Liver (tissue), 10 donors: ENCODE measurements at places on chromosomes 6 and 20.
A peak's percentile ranks its signal among the peaks of the same experiment; 100 is the strongest.

DNA sequence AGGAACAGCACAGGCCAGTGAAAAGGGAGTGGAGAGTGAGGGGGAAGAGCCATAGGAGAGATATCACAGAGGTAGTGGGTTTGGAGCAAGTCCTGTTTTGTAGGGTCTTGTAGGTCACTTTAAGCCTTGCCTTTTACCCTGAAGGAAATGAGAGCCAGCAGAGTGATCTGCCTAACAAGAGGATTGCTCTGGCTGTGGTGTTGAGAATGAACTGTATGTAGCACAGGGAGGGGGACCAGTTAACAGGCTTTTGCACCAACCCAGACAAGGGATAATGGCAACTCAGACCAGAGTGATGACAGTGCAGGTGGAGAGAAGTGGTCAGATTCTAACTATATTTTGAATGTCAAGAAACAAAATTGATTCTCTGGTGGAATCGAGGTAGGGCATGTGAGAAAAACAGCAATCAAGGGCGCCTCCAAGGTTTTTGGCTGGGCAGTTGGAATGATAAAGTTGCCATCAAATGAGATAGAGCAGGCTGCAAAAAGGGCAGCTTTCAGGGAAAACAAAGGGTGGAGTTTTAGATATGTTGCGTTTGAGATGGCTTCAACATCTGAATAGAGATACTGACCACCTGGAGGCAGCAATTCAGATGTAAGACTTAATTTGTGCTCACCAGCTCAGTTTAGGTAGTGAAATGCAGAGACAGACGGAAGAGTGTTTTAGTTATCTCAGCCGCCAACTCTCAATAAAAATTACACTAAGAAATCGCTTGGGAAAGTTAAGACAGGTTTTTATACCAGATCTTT lies 134.4 kb upstream of the BTBD3 start:
- H3K27me3 ChIP-seq: peaks cover 4% of the 10 kb centered on the region
- no peak overlapping the region for H3K27ac ChIP-seq
- no peaks in the 10 kb centered on the region for H3K36me3 ChIP-seq
- H3K4me3 ChIP-seq: no peak overlapping the region

DNA sequence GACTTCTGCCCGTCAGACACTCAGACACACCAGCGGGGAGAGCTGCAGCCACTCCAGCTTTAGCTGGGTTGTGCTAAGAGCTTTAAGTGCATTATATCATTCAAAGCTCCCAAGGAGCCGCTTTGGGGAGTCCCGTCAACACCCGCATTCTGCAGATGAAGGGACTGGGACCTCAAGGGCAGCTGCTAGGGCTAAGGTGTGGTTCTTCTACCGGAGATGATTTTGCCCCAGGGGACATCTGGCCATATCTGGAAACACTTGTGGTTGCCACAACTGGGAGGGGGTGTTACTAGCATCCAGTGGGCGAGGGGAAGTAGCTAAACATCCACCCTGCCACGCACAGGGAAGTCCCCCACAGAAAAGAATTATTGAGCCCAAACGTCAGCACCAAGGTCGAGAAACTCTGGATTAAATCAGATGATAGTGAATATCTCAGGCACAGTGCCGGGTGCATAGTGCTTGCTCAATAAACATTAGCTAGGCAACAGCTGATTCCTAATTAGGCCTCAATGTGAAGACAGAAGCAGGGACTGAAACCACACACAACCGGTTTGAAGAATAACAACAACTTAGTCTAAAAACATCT lies 29.6 kb downstream of the PMEPA1 start:
- no peak for DNase-seq
- no peaks in the 10 kb centered on the region for H3K36me3 ChIP-seq
- H3K27me3 ChIP-seq: no peaks in the 10 kb centered on the region
- H3K4me3 ChIP-seq: no peak overlapping the region

DNA sequence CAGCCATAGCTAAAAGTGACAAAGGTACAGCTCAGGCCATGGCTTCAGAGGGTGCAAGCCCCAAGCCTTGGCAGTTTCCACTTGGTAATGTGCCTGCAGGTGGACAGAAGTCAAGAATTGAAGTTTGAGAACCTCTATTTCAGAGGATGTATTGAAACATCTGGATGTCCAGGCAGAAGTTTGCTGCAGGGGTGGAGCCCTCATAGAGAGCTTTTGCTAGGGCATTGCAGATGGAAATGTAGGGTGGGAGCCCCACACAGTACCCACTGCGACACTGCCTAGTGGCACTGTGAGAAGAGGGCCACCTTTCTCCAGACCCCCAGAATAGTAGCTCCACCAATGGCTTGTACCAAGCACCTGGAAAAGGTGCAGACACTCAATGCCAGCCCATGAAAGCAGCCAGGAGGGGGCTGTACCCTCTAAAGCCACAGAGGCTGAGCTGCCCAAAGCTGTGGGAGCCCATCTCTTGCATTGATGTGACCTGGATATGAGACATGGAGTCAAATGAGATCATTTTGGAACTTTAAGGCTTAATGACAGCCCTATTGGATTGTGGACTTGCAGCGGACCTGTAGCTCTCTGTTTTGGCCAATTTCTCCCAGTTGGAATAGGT lies 1299.4 kb upstream of the MAP3K7 start:
- no peak overlapping the region for H3K27ac ChIP-seq
- DNase-seq: no peak
- no peaks in the 10 kb centered on the region for H3K27me3 ChIP-seq
- H3K4me1 ChIP-seq: no peaks in the 10 kb centered on the region

- H3K36me3 ChIP-seq: no peaks in the 10 kb centered on the region
- DNase-seq: no peak
- H3K27ac ChIP-seq: no peak overlapping the region
- H3K4me3 ChIP-seq: no peak overlapping the region
- H3K4me1 ChIP-seq: no peaks in the 10 kb centered on the region
- H3K27me3 ChIP-seq: no peaks in the 10 kb centered on the region
Observed at GRCh38 chr20:34150306-34151000, 38.4 kb upstream of the EIF2S2 start.

DNA sequence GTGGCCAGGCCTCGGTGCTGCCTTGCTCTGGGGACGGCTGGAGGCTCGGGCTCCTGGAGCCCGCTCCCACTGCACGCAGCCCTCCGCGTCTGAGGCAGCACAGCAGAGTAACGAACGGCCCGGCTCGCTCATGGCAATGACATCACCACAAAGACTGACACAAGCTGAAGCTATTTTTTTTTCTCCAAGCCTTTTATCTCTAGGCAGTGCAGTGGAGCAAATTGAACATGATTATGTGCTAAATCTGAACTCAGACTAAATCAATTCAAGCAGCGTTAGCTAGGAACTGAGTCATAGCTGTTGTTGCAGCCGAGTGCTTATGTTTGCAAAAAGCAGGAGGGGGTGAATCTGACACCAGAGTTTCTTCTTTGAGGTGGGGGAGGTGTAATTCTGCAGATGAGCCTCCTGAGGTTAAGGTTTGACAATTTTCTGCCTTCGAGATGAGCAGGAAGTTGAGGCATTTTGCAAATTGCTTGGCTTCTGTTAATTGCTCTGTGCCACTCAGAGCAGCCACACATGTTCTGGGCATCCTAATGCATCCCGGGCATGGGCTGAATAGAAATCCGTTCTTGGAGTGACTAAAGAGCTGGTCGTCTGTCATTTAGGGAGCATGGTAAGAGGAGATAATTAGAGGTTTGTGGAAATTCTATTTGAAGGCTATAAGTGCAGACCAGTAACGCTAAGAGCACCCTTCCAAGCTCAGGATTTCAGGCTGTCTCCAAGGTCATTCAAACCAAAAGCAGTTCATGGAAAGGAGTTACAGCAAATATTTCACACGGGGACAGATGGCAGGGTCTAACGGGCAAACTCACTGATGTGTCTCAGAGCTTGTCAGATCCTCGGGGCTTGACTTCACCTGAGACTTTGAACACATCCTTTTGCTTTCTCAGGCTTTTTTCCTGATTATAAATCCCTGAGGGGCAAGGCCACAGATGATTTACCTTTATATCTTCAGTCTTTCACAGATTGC lies 155.1 kb upstream of the ENPP5 start:
- H3K27ac ChIP-seq: no peak overlapping the region
- H3K4me3 ChIP-seq: no peak overlapping the region
- H3K27me3 ChIP-seq: no peaks in the 10 kb centered on the region
- H3K36me3 ChIP-seq: no peaks in the 10 kb centered on the region
- no peak for DNase-seq

DNA sequence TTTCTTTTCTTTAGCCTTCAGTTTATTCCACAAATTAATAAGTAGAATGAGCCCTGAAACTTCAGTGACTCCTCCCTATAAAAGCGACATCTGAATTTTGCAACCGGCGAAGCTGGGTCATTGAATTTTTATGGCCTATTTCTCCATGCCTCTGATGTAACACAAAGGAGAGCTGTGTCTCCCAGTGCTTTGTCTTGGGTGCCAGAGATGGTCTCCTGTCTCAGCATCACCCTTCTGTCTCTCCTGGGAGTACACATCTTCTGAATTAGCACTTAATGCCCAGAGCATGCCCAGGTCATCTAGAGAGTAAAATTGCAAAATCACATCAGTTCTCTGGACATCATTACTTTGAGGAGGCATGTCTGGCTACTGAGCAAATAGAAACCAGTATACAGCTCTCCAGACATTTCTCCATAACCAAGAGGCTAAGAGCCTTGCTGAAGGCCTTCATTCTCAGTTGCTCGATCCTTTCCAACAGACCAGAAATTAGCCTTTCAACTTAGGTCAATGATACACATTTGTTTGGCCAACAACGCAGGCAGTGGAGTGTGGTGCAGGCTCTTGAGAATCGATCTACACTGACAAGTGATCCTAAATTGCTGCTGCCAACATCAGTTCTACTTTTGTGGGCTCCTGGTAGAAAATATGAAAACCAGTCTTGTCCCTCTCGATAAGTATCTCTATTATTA lies 176.0 kb upstream of the FOXQ1 start:
- H3K4me3 ChIP-seq: no peak overlapping the region
- H3K36me3 ChIP-seq: no peaks in the 10 kb centered on the region
- peak overlapping the region; percentile 72 for H3K27ac ChIP-seq
- DNase-seq: no peak
- no peaks in the 10 kb centered on the region for H3K4me1 ChIP-seq

DNA sequence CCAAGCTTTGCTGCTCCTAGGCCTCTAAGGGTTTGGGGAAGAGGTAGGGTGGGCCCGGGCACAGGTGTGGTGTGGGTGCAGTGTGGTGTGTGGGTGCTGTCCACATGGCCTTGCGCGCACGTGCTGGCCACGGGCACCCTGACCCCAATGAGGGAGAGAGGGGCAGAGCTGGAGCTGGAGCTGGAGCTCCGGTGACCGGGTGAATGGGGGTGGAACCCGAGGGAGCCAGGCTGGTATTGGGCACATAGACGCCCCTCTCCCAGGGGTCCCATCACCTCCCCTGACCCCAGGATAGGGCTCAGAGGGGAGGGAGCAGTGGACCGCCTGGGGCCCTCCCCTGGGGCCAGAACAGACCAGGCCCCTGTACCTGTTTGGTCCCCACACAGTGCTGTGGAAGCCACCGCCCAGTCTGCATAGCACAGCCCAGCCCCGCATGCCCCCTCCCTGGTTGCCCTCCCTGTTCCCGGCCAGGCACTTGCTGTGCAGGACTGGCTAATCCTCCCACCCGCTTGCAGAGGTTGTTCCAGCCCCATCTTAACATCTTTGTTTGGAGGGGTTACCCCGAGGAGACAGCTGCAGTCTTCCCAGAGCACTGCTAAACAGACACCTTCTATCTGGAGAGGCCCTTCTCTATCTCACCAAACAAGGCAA lies 984 bp downstream of the ADAM33 start:
- no peaks in the 10 kb centered on the region for H3K36me3 ChIP-seq
- no peak for DNase-seq
- H3K4me3 ChIP-seq: no peak overlapping the region
- peaks cover 4% of the 10 kb centered on the region for H3K27me3 ChIP-seq
